ENCODE measurements at places on chromosomes 4 and X.
A peak's percentile ranks its signal among the peaks of the same experiment; 100 is the strongest.

DNA sequence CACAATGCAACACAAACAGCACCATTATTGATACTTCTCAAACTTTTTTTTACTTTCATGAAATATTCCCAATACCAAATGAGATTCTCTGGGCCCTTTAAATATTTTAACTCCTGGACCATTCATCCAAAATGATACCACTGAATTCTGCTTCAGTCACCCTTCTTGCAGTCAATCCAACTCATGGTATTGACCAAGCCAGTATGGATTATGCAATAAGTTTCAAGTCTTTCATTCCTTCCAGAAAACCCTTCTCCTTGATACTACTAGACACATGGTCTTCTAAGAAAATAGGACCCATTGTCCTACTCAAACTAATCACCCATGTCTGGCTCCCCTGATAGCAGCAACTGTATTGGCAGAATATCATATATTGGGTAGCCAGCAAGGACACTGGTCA is 23.0 kb downstream of the ZNF721 start:
- peaks cover 75% of the 10 kb centered on the region for H3K36me3 ChIP-seq
- DNase-seq, result no peak
- H3K27ac ChIP-seq, result no peak overlapping the region
- no peak overlapping the region for H3K4me3 ChIP-seq

- H3K4me3 ChIP-seq, result no peak overlapping the region
- H3K4me1 ChIP-seq, result no peaks in the 10 kb centered on the region
- H3K27ac ChIP-seq, result no peak overlapping the region
- H3K27me3 ChIP-seq, result no peaks in the 10 kb centered on the region
- H3K36me3 ChIP-seq, result peaks cover 58% of the 10 kb centered on the region
Observed at GRCh38 chr4:105843941-105844340, 51.3 kb upstream of the NPNT start.

DNA sequence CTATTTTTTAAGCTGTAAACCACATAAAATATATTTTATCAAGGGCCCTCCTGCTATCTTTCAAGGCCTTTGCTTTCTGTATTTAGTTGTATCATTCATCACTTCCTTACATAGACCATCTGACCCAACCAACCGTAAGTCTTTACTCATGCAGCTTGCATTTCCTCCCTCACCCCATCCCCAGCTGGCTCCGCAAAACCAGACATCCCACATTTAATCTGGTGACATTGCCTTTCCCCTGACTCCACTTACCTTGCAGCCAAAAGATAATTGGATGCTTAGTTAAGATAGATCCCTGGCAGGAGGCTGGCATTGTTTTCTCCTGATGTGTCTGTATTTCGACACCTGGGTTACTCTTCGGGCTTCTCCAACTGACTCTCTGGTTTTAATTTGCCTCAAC is 183.7 kb upstream of the LDB2 start:
- H3K36me3 ChIP-seq, result no peaks in the 10 kb centered on the region
- no peak overlapping the region for H3K27ac ChIP-seq
- no peak overlapping the region for H3K4me3 ChIP-seq
- no peaks in the 10 kb centered on the region for H3K4me1 ChIP-seq
- peaks cover 7% of the 10 kb centered on the region for H3K27me3 ChIP-seq
- no peak for DNase-seq

DNA sequence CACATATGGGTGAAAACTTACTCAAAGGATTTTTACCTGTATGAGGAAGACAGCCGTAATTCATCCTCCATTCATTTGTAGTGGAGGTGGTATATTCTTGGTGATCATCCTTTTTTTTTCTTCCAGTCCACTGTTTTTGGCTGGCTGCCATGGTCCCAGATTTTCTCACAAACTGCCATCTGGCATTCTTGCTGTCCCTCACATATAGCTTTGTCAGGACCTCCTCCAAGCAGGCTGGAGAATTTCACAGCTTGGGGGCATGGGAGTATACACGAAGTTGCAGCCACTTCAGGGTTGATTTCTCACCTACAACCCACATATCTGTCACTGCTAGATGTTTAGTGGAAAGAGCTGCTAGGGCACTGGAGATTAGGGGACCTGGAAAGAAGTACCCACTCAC is 401.0 kb downstream of the IL1RAPL1 start:
- no peaks in the 10 kb centered on the region for H3K4me1 ChIP-seq
- H3K27ac ChIP-seq, result no peak overlapping the region
- no peak for DNase-seq
- H3K4me3 ChIP-seq, result no peak overlapping the region

GRCh38 chrX:30713061-30713525 is 59.9 kb downstream of the GK start:
- H3K36me3 ChIP-seq, result peaks cover 69% of the 10 kb centered on the region
- H3K27me3 ChIP-seq, result peaks cover 19% of the 10 kb centered on the region
- DNase-seq, result peak; percentile 50
- H3K4me3 ChIP-seq, result peak overlapping the region; percentile 24
- H3K27ac ChIP-seq, result peak overlapping the region; percentile 91
- H3K4me1 ChIP-seq, result peaks cover 28% of the 10 kb centered on the region

DNA sequence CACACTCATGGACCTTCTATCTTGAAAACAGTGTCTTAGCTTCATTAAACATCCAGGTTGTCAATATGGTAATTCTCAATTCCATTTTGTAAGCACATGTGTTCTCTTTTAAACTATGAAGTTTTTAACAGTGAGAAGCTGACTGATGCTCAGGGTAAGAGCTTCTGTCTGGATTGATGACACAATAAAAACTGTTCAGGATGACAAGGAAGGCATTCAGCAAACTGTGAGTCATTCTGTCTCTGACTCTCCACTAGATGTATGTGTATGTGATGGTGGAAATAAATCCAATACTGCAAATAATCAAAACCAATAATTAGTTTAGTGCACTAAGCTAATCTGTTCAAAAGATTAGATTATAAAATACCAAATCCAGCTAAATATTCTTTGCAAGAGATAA is 115.3 kb upstream of the ARX start:
- H3K4me1 ChIP-seq, result no peaks in the 10 kb centered on the region
- peaks cover 38% of the 10 kb centered on the region for H3K27me3 ChIP-seq
- no peak for DNase-seq
- H3K27ac ChIP-seq, result no peak overlapping the region

Measured in activated T-cell treated with anti-CD3 and anti-CD28 coated beads, Interleukin-2, amount 50 U/mL, for 24 hours (primary cell).